Cardiac fibroblast (primary cell): ENCODE measurements at places on chromosomes 2 and 18.

GRCh38 chr2:218567797-218568189 is 358 bp downstream of the USP37 start:
- no peak for DNase-seq

GRCh38 chr2:237022533-237022932 is 63.2 kb upstream of the COPS8 start:
- no peak for DNase-seq

- no peak for DNase-seq
Observed at GRCh38 chr2:170925923-170926322, 3.1 kb upstream of the GORASP2 start.

DNA sequence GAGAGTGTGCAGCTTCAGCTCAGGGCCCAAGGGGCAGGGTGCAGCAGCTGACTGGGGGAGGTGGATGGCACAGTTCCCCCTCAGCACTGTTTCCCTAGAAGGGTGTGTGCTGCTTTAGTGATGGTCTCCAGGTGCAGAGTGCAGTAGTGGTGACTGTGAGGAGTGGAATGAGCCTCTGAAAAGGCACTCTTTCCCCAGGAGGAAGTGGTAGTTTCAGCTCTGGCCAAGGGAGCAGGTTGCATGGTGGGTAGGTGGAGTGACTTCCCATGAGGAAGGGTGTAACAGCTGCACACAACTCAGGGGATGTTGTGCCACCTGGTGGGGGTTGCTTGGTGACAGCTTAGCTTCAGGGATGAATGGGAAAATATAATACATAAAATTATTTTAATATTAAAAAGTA is 251.5 kb upstream of the NXPH2 start:
- no peak for DNase-seq

DNA sequence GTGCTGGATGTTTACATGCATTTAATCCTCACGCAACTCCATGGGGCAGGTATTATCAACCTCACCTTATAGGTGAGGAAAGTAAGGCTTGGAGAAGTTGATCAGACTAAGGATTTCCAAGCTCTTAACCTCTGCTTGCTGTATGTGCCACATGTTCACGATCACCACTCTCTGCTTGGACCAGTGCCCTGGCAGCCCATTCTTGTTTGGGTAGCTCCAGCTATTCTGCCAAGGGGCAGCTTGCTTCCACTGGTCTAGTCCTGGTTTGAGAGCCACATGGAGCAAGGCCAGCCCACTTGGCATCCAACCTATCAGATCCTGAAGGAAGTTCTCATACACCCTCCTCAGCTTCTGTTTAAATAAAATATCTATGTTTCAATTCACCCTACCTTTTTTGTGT is 14.3 kb downstream of the PLB1 start:
- DNase-seq, result peak; percentile 12
